Heart right ventricle (tissue), 16 donors: ENCODE measurements at places on chromosomes 5 and 9. TPM values are rescaled to one million over a fixed set of nuclear protein-coding genes. Genes with fewer than 3 reads are reported as not detected.

The CCL19 gene
- total RNA-seq = not detected

The GNA14 gene
- total RNA-seq = 1.6 TPM

The HACD4 gene
- 1.9 TPM for total RNA-seq

The SLC27A6 gene
- total RNA-seq = 93.5 TPM

The CYLC2 gene
- not detected for total RNA-seq

The LECT2 gene
- not detected for total RNA-seq

The CMYA5 gene
- total RNA-seq = 1,300 TPM

The WNK2 gene
- 170 TPM for total RNA-seq

The CMBL gene
- total RNA-seq = 32.2 TPM

The NTNG2 gene
- total RNA-seq = 2.9 TPM

The CNTFR gene
- 3.0 TPM for total RNA-seq

The TRPM6 gene
- total RNA-seq = 0.20 TPM

The SNCB gene
- not detected for total RNA-seq

The ANKRD34B gene
- not detected for total RNA-seq

The MLANA gene
- not detected for total RNA-seq

The BARHL1 gene
- total RNA-seq = not detected

The EMB gene
- 12.3 TPM for total RNA-seq

The PCDHB14 gene
- total RNA-seq = 3.7 TPM

The SLC34A3 gene
- not detected for total RNA-seq

The SCGB3A2 gene
- total RNA-seq = not detected

The SPATA31D4 gene
- total RNA-seq = not detected

The DELE1 gene
- total RNA-seq = 192 TPM

The DTWD2 gene
- total RNA-seq = 12.5 TPM

The AIF1L gene
- total RNA-seq = 9.9 TPM

The GRM6 gene
- not detected for total RNA-seq

The SLC2A8 gene
- 10.0 TPM for total RNA-seq
